ENCODE measurements at places on chromosomes 1 and 21.

GRCh38 chr1:9842781-9843575 is 19.2 kb upstream of the CLSTN1 start:
- DNase-seq = no peak

DNA sequence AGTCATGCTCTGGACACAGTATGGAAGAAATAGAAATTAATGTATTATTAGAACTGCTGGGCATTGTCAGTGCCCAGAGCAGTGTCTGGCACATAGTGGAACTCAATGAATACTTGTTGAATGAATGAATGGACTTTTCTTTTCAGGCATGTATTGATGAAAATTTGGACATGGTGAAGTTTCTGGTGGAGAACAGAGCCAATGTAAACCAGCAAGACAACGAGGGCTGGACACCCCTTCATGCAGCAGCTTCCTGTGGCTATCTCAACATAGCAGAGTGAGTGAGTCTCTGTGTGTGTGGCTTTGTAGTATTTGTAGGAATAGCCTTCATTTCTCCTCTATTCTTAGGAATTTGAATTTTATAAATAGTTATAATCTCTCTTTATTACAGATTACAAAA is 68.1 kb downstream of the PPP1R12B start:
- no peak for DNase-seq

DNA sequence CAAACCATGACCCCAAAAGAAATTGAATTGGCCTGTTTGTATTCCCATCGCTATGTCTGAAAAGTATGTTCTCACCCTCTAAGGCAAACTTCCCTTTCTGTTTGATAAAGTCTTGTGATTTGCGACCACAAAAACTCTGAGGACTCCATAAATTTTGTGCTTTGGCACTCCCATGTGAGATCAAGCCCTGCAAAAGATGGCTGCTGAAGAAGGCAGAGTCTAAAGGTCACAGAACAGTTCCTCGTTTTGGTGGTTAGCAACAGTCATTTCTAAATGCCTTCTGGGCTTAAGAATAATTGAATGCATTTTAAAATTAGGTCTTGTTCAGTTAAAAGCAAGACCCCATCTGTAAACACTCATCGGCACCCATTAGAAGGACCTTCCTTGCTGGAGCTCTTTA is 441.6 kb downstream of the OMA1 start:
- DNase-seq = no peak

DNA sequence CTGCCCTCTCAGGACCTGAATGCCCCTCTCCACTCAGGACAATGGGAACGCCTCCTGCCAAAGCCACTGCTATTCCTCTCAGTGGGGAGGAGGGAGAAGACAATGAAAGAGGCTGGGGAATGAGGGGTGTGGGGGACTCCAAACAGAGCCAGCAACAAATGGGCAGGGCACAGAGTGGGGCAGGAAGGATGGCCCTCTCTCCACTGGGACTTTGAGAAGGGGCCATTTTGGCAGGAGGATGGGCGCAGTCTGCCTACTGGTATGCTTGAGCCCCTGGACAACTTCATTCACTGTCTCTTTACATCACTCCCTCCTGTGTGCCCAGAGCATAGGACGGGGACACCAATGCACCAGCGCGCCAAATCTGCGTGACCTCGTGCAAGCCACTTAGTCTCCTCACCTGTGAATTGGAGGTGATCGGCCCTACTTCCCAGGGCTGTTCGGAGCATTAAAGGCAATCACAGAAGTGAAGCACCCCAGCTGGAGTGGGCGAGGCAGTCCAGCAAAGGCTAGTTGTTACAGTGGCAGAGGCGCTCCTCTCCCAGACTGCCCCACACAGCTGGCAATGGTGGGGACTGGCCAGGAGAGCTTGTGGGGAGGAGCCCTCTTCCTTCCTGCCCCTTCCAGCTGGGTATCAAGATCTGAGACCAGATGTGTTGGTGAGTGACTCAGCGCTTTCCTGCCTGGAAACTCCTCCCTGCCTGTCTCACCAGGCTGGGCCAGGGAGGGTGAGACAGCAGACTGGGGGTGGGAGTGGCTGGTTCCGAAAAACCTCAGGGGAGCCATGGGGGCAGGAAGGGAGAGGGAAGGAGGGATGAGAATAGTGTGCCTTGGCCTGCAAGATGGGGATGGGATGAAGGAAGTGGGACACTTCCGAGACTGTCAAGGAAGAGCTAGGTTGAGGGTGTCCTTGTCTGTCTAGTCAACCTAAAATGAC is 22.4 kb upstream of the SYNC start:
- peak; percentile 58 for DNase-seq

- DNase-seq = no peak
Observed at GRCh38 chr21:23811805-23812204, 1795.5 kb downstream of the MRPL39 start.
